Cortex of kidney (tissue), 1 donor: ENCODE measurements at places on chromosomes 6 and 20.

GRCh38 chr6:169397684-169398083, 144.0 kb upstream of the THBS2 start:
- no peak for DNase-seq

- DNase-seq, result no peak
These were observed 171.2 kb upstream of the SUPT3H start for GRCh38 chr6:45548657-45549515.

GRCh38 chr6:339480-339879, 47.2 kb downstream of the DUSP22 start:
- no peak for DNase-seq

GRCh38 chr6:40146902-40147301, 212.6 kb upstream of the MOCS1 start:
- DNase-seq, result no peak
